G401 (cell line): ENCODE measurements at places on chromosomes 5 and 9. TPM values are rescaled to one million over a fixed set of nuclear protein-coding genes. Genes with fewer than 3 reads are reported as not detected.

GRCh38 chr9:92187390-92187789, 72.2 kb upstream of the SPTLC1 start:
- DNase-seq, result no peak

GRCh38 chr5:10585518-10585915, 21.6 kb downstream of the ANKRD33B start:
- no peak for DNase-seq

DNA sequence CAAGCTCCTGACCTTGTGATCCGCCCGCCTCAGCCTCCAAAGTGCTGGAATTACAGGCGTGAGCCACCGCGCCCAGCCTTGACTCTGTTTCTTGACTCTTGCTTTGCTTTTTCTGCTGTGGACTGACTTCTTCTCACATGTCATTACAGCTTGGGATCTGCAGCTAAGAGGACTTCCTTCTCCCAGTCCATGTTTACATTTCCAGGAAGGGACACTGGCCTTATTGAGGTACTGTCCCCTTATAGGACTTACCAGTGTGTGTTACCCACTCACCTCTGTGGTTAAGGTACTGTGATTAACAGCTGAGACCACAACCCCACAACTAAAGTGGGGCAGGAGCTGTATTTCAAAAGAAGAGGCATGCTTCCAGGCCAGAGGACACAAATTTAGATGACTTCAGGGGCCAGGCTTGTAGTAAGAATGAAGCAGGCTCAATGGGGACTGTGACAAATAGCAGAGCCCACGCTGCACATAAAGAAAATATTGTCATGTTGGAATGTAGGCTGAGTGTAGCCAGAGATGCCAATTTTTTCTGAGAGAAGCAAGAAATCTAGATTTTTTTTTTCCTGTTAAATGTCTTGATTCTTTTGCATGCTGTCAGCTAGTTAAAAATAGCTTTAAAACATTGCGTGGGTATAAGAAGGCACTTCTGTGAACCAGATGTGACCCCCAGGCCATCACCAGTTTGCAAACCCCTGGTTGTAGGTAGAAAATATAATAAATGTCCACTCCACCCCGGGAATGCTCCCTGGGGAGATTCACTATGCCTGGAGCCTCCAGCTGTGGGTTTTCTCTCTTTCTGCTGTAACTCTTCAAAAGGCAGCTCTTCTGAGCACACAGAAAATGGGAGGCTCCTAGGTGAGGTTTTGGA, 75.0 kb downstream of the PTPDC1 start:
- DNase-seq, result no peak

DNA sequence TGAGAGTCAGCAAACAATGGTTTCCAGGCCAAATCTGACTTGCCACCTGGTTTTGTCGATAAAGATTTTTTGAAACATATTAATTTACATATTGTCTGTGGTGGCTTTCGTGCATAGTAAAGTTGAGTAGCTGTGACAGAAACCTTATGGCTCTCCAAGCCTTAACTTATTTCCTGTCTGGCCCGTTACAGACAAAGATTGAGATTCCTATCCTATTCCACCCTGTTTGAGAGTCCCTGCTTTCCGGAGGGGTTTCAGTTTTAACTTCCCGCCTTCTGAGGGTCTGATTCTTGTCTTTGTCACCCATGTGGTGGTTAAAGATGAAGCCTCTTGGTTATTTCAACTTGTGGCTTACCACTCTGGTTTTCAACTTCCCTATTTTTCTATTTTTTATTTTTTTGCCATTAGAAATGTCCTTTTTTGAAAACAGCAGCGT, 11.4 kb downstream of the OTULIN start:
- no peak for DNase-seq

- DNase-seq, result peak; percentile 58
Observed at GRCh38 chr9:133115604-133116345, 5.3 kb downstream of the RALGDS start.

DNA sequence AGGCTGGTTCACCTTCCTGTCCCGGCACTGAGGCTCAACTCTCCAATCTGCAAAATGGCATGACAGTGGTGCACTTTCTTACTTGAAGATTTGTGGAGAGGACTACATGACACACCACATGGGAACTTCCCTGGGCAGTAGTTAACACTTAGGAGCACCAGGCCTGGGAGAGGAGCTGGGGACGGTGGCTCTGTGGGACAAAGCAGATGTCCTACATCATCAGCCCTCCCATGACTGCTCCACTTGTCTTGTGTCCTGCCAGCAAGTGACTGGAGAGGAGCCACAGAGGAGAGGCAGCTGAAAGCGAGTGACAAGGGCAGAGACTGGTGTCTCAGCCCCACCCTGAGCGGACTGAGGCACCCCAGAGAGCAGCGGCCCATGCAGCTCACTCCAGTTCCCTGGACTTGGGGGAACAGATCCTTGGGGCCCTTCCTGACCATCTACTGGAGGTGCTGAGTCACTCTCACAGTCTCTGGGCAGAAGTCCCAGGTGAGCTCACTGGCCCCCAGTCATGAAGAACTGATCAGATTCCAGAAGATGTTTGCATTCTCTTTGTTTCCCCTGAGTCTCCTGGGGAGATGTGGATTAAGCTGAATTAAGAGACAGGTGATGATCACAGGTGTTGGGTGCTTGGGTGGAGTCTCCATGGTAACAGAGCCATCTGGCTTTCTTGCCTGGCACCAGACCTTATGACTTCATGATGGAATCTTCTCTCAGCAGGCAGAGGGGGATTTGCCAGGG, 13.2 kb upstream of the SLC25A48 start:
- peak; percentile 80 for DNase-seq

- no peak for DNase-seq
Observed at GRCh38 chr9:128551657-128552152, 682 bp upstream of the SPTAN1 start.

DNA sequence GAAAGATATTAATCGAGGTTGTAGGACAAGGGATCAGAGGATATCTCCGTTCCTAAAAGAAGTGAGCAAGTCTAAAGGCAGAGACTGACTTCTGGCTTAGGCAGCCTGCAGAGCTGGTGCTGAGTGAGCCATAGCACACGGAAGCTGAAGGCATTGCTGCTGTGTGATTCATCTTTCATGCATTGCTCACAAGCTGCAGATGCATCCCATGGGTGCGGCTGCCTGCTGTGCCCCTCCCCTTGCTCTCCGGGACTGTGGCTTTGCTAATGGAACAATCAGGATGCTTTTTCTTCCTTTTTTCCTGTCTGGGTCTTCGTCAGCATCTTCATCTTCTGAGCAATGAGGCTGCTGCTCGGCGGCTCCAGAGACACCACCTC, 341.4 kb downstream of the DIRAS2 start:
- no peak for DNase-seq

DNA sequence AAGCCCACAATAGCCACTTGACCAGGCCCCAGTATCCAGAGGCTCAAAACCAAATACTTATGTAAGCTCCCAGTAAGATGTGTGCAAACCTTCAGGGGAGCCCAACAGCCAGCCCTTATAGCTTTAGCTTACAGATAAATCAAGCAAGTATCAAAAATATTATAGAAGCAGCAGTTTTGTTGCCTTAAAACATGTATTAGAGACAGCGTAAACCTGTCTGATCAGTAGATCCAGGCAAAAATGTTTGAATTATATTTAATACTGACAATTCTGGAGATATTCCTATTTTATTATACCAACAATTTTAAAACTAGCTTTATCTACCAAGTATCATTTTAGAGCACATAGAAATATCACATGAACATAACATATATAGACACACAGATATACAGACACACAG, 365.6 kb upstream of the KLF4 start:
- no peak for DNase-seq

GRCh38 chr9:100443781-100444768, 17.1 kb downstream of the MSANTD3 start:
- DNase-seq, result no peak

GRCh38 chr9:17531642-17532254, 47.1 kb upstream of the SH3GL2 start:
- DNase-seq, result peak; percentile 72

- DNase-seq, result no peak
Observed at GRCh38 chr5:37739817-37740261, 100.0 kb downstream of the GDNF start.

GRCh38 chr9:81427870-81428269, 261.5 kb downstream of the TLE1 start:
- no peak for DNase-seq

DNA sequence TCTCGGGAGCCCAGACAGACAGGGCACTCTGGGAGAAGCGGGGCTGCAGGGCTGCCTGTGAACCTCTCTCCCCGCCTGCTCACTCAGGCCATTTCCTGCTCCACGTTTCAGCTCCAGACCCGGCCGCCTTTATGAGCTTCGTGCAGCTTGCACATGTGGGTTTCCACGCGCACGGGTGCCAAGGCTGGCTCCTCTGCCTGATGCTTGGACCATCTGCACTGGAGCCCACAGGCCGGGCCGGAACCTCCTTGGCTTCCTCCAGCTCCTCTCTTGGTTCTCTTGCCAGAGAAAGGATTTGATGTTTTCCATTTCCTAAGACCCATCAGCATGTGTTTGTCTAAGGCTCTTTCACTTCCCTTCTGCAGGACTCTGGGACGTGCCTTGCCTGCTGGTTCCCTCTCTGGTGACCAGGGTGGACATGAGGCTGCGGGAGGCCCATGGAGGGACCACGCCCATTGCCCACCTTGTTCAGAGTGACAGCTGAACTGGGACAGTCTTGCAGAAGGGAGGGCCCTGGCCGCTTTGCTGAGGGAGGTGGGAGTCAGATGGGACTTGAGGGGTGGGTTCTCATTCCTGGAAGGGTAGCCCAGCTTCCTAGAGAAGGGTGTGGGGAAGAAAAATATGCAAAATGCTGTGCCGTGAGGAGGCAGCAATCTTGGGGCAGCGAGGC, 23.3 kb upstream of the COL5A1 start:
- DNase-seq, result no peak

GRCh38 chr5:55903121-55903701, 52.1 kb downstream of the IL31RA start:
- DNase-seq, result no peak

GRCh38 chr5:72476721-72477120, 30.5 kb downstream of the ZNF366 start:
- no peak for DNase-seq

GRCh38 chr5:72470826-72471225, 36.4 kb downstream of the ZNF366 start:
- no peak for DNase-seq

- DNase-seq, result no peak
Observed at GRCh38 chr9:10255758-10256157, 357.0 kb downstream of the PTPRD start.

- peak; percentile 53 for DNase-seq
Observed at GRCh38 chr5:36079200-36079781, 12.6 kb upstream of the UGT3A2 start.

GRCh38 chr9:71891557-71892189, 19.3 kb downstream of the ABHD17B start:
- no peak for DNase-seq

DNA sequence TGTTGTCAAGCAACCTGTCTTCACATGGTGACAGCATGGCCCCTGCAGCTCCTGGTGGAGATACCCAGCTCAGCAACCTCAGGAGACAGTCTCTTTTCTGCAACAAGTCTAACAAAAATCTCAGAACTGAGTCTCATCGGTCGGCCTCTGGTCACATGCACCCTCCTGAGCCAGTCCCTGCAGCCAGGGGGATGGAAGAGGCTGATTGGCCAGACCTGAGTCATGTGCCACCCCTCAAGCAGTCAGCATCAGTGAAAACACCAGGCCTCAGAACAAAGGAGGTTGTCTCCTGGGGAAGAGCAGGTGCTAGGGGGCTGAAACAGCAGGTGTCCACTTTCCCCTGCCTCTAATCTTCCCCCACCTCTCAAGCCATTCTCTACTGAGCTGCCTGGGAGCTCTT, 54.4 kb downstream of the SMIM23 start:
- DNase-seq, result no peak

The SLC1A3 gene
- 2.9 TPM in 1 of 2 replicates, not detected in the other for total RNA-seq

The ARL14EPL gene
- total RNA-seq, result not detected in 2 replicates

The IFNA17 gene
- not detected in 2 replicates for total RNA-seq

The ZNG1A gene
- total RNA-seq, result 46.2 and 48.3 TPM in 2 replicates

The COL23A1 gene
- 0.06 TPM in 1 of 2 replicates, not detected in the other for total RNA-seq

The JMY gene
- 5.2 and 7.2 TPM in 2 replicates for total RNA-seq

The MRPL36 gene
- total RNA-seq, result 39.4 and 85.0 TPM in 2 replicates

The CCL27 gene
- total RNA-seq, result not detected in 2 replicates

The GRXCR2 gene
- total RNA-seq, result not detected in 2 replicates

The ACTBL2 gene
- total RNA-seq, result not detected in 2 replicates

The CNTNAP3B gene
- total RNA-seq, result 6.5 and 10.2 TPM in 2 replicates
